ENCODE measurements at places on chromosomes 6 and 20.

- no peak for DNase-seq
These were observed 36.9 kb downstream of the CCN2 start for GRCh38 chr6:131914234-131914633.

DNA sequence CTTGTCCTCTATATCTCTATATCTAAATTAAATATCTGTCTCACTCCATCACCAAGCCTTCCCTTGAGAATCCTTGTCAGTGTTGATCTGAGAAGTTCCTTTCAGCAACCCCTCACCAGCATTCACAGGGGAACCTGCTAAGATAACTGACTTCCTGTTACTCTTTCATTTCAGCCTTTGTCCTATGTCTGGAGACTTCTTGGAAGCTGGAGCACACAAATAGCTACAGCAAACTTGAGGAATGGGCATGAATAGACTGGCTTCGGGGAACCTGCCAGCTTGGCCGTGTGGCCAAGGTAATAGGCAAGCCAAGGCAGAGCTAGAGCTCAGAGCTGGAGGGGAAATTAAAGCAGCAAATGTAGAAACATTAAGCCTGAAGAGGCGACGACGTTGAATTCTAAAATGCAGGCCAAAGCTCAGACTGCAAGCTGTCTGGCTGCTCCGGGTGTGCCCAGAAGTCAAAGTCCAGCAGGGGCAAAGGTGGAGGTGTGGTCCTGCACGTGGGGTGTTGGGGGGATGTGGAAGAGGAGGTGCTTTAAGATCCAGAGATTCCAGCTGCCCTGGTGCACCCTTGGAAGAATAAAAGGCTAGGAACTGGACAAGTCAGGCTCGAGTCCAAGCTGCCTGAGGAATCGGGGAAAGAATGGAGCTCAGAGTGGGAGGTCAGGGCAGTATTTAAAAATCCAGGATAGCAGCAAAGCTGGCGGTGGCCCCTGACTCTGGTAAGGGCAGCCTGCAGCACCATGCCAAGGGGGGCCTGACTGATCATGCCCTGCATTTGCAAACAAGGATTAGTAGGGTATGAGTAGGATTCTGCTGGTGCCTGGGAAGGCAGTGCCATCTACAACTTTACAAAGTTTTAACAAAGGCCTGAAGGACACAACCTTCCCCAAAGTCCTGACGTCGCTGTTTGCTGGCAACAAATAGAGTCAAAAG is 185.0 kb upstream of the SGK1 start:
- DNase-seq = no peak

DNA sequence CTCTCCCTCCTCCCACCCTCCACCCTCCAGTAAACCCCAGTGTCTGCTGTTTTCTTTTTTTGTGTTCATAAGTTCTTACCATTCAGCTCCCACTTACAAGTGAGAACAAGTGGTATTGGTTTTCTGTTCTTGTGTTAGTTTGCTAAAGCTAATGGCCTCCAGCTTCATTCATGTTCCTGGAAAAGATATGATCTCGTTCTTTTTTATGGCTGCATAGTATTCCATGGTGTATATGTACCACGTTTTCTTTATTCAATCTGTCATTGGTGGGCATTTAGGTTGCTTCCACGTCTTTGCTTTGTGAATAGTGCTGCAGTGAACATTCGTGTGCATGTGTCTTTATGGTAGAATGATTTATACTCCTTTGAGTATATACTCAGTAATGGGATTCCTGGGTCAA is 42.7 kb upstream of the KCNG1 start:
- no peak for DNase-seq

- DNase-seq = no peak
These were observed 38.0 kb downstream of the CITED2 start for GRCh38 chr6:139336488-139336887.

GRCh38 chr6:52571099-52571755 is 5.6 kb downstream of the TRAM2 start:
- DNase-seq = peak; percentile 85

GRCh38 chr6:43890197-43891062 is 120.4 kb downstream of the VEGFA start:
- peak; percentile 25 for DNase-seq

- no peak for DNase-seq
These were observed 298.1 kb upstream of the TCF21 start for GRCh38 chr6:133590814-133591213.

DNA sequence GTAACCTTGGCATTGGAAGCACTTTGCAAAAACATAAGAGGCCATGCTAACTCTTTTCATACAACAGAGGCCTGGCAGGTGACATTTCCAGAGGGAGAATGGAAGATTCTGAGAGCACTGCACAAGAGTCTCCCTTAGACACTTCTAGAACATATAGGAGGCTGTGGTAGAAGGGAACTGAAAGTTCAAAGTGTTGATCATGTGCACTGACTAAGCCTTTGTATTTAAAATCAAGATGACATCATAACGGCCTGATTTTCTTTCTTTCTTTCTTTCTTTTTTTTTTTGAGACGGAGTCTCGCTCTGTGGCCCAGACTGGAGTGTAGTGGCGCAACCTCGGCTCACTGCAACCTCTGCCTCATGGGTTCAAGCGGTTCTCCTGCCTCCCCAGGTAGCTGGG is 26.8 kb upstream of the DNAAF9 start:
- no peak for DNase-seq

DNA sequence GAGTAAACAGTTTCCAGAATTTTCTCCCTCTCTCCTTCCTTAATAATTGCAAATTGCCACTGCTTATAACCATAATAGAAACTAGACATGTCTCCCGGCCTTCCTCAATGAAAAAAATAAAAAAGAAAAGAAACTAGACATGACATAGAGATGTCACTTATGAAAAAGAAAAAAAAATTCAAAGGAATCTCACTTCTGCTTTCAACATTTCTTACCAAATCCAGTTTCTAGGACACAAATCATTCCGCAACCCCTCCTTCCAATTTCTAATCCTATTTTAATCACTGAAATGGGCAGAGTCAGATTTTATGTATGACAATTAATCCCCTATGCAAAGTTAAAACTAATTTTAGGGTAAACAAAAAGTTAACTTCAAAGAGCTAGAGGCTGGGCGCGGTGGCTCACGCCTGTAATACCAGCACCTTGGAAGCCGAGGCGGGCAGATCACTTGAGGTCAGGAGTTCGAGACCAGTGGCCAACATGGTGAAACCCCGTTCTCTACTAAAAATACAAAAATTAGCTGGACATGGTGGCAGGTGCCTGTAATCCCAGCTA is 40.1 kb upstream of the EEF1A1 start:
- DNase-seq = no peak

All from NCI-H82 (cell line).